ENCODE measurements at places on chromosomes 6 and 20. TPM values are rescaled to one million over a fixed set of nuclear protein-coding genes. Genes with fewer than 3 reads are reported as not detected.

DNA sequence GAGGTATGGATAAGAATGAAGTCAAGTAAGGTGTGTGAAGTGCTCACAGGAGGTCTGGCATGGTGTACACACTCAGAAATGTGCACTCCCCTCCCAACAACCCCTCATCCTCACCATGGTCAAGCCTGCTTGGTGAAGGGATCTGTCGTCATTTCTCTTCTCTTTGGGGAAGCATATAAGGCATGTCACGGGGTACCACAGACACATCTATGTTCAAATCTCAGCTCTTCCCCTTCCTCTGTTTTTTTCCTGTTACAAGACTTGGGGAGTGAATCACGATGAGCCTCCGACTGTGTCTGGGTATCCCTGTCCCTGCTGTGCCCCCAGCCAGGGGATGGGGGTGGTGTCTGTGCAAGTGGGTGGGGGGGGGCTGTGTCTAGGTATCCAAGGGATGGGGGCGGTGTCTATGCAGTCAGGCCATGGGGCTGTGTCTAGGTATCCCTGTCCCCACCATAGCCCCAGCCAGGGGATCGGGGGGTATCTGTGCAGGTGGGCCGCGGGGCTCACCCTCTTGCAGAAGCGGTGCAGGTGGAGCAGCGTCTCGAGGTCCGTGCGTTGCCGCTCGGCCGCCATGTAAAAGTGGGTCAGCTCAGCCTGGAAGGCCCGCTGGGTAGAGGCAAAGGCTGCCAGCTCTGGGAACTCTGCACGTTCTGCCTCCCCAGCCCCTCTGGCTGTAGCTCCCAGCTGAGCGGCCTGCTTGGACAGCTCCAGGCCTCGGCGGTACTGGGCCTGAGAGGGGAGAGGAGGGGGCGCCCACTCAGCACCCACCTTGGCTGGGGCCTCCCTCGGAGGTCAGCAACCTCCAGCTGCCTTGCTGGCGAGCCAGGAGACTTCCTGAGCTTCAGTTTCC is 43.6 kb downstream of the KIAA1755 start:
- no peak overlapping the region for H3K27ac ChIP-seq
- no peak for DNase-seq
- no peaks in the 10 kb centered on the region for H3K36me3 ChIP-seq
- H3K27me3 ChIP-seq, result no peaks in the 10 kb centered on the region

GRCh38 chr6:100186552-100186951 is 192.5 kb upstream of the MCHR2 start:
- H3K36me3 ChIP-seq, result no peaks in the 10 kb centered on the region
- H3K4me1 ChIP-seq, result no peaks in the 10 kb centered on the region
- H3K27ac ChIP-seq, result no peak overlapping the region
- no peaks in the 10 kb centered on the region for H3K27me3 ChIP-seq

DNA sequence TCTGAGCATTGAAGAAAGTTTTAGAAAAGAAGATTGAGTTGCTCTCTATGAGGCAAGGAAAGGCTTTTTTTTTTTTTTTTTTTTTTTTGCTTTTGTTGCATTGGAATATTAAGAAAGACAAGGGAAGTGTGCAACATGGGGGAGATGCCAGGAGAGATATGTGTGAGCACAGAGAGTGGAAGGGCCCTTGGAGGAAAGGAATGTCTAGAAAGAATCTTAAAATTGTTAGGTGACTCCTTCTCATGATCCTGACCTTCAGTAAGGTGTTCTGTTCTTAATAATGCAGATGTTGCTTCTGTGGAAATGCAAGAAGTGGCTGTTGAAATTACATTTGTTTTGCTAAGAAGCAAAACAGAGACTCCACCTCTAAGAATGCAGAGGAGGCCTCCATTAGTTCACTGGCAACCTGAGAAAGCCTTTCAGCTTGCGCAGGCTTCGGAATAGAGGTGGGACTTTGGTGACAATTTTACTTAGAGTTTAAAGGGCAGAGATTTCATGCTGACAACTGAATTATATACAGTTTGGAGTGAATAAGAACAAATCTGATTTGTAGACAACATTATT is 118.0 kb upstream of the ASCC3 start:
- H3K4me3 ChIP-seq, result no peak overlapping the region
- no peaks in the 10 kb centered on the region for H3K27me3 ChIP-seq
- H3K4me1 ChIP-seq, result no peaks in the 10 kb centered on the region
- H3K27ac ChIP-seq, result no peak overlapping the region
- no peaks in the 10 kb centered on the region for H3K36me3 ChIP-seq

Gene CGA
- not detected for total RNA-seq

Gene PSORS1C1
- 3.4 TPM for total RNA-seq

- no peaks in the 10 kb centered on the region for H3K27me3 ChIP-seq
- no peak for DNase-seq
These were observed 7.7 kb downstream of the DNAH8 start for GRCh38 chr6:38722727-38723334.

- H3K36me3 ChIP-seq, result no peaks in the 10 kb centered on the region
- H3K4me1 ChIP-seq, result no peaks in the 10 kb centered on the region
- no peak for DNase-seq
- H3K27ac ChIP-seq, result no peak overlapping the region
- H3K4me3 ChIP-seq, result no peak overlapping the region
- no peaks in the 10 kb centered on the region for H3K27me3 ChIP-seq
These were observed 128.9 kb downstream of the ELOVL4 start for GRCh38 chr6:79818471-79818870.

- peaks cover 5% of the 10 kb centered on the region for H3K4me1 ChIP-seq
- peaks cover 3% of the 10 kb centered on the region for H3K27me3 ChIP-seq
- no peak overlapping the region for H3K27ac ChIP-seq
- H3K36me3 ChIP-seq, result no peaks in the 10 kb centered on the region
- no peak for DNase-seq
- H3K4me3 ChIP-seq, result no peak overlapping the region
These were observed 9.7 kb upstream of the SLCO4A1 start for GRCh38 chr20:62632575-62633090.

Gene LAMA5
- total RNA-seq, result 115 TPM

DNA sequence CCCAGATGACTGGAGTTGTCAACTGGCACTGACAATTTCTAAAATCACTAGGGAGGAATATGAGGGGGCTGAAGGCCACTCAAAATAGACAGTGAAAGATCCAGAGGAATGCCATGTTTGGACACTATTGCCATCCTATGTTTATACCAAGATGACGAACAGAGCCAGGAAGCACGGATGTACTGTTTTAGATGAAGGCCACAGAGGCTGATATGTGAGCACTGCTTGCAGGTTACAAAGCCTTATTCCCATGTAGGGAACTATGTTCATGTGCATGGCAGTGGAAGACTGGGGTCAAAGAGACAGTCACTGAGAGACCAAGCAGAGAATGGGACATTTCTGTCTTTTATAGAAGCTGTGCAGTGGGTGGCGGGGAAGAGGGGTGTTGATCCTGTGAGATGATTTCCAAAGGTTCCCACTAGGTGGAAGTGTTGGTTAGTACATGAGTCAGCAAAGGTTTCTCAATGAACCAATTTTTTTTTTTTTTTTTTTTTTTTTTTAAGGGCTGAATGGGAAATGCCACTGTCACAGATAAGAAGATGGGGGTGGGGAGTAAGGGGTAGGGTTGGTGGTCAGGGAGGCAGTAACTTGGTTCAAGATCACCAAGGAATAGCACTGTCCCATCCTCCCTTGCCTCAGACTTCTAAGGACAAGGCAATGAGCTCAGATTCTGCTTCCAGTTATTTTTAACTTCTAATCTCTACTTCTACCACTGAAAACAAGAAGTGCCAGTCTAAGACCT is 46.7 kb upstream of the MOCS1 start:
- H3K27me3 ChIP-seq, result no peaks in the 10 kb centered on the region
- H3K4me3 ChIP-seq, result no peak overlapping the region
- no peak overlapping the region for H3K27ac ChIP-seq
- DNase-seq, result peak; percentile 55
- peaks cover 6% of the 10 kb centered on the region for H3K4me1 ChIP-seq
- no peaks in the 10 kb centered on the region for H3K36me3 ChIP-seq

DNA sequence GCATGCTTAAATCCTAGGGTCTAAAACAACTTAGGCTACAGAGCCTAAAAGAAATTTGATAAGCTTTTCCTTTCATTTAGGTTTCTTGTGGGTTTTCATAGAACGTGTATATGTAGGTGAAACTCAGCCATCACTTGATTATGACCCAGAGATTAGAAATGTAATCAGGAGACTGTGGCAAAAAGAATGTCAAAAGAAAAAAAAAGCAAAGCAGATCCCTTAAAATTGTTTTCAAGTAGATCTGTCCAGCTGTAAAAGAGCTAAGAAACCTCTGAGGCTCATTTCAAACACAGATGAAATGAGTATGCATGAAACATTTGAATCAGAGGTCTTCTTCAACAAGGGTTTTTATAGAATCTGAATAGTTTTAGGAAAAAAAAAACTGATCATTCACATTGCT is 341.3 kb upstream of the PRDM1 start:
- H3K4me1 ChIP-seq, result no peaks in the 10 kb centered on the region
- no peak overlapping the region for H3K4me3 ChIP-seq
- DNase-seq, result no peak
- H3K27ac ChIP-seq, result no peak overlapping the region
- no peaks in the 10 kb centered on the region for H3K27me3 ChIP-seq

Gene PGC
- total RNA-seq, result 48.8 TPM

DNA sequence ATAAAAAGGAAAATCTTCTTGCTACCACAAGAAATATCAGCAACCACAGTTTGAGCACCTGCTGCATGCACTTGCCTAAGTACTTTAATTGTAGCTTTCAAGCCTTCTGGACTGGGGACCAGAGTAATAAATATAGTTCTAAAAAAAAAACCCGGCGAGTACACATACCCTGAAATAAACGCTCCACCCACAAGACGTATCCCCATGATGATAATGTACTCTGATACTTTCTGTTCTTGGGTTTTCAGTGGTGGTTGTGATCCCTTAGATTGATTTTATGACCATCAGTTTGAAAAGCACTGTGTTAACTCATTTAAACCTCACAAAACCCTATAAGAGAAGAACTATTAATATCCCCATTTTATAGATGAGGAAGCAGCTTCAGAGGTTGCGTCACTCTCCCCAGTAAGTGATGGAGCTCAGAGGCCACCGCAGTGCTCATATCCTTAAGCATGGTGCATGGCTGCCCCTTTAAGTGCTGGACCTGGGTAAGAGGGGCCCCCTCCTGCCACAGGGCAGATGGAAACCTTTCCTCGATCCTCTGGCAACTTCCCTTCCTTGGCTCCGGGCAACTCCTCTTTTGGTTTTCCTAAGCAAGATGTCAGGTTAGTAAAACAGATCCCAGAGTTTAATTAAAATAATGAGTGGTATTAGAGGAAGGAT is 67.3 kb downstream of the KCNB1 start:
- no peak overlapping the region for H3K27ac ChIP-seq
- H3K4me1 ChIP-seq, result no peaks in the 10 kb centered on the region
- no peaks in the 10 kb centered on the region for H3K27me3 ChIP-seq
- H3K36me3 ChIP-seq, result no peaks in the 10 kb centered on the region
- DNase-seq, result no peak

- H3K36me3 ChIP-seq, result no peaks in the 10 kb centered on the region
- H3K27me3 ChIP-seq, result no peaks in the 10 kb centered on the region
- DNase-seq, result no peak
- H3K27ac ChIP-seq, result no peak overlapping the region
These were observed 125.3 kb upstream of the FOXO3 start for GRCh38 chr6:108435391-108435790.

DNA sequence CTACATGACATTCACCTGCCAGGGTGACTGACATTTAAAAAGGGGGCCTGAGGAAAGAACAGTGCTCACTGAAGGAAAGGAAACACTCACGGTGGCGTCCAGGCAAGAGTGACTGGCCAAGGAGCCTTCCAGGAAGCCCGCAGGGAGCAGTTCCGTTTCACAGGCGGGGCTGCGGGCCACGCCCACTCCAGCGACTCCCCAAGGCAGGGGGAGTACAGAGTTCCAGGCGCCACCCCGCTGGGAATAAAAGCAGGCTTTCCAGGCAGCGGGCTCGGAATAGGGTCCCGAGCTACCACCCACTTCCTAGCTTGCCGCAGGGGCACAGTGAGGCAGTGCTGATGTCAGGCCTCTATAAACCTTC is 34.2 kb downstream of the PKIG start:
- H3K4me1 ChIP-seq, result no peaks in the 10 kb centered on the region
- peaks cover 2% of the 10 kb centered on the region for H3K36me3 ChIP-seq
- no peak overlapping the region for H3K27ac ChIP-seq
- no peak for DNase-seq
- no peaks in the 10 kb centered on the region for H3K27me3 ChIP-seq

GRCh38 chr6:88422831-88423230 is 256.7 kb upstream of the CNR1 start:
- H3K4me1 ChIP-seq, result no peaks in the 10 kb centered on the region
- no peaks in the 10 kb centered on the region for H3K27me3 ChIP-seq
- no peak overlapping the region for H3K27ac ChIP-seq
- no peak overlapping the region for H3K4me3 ChIP-seq
- DNase-seq, result no peak

Gene CYB5R4
- total RNA-seq, result 9.6 TPM

DNA sequence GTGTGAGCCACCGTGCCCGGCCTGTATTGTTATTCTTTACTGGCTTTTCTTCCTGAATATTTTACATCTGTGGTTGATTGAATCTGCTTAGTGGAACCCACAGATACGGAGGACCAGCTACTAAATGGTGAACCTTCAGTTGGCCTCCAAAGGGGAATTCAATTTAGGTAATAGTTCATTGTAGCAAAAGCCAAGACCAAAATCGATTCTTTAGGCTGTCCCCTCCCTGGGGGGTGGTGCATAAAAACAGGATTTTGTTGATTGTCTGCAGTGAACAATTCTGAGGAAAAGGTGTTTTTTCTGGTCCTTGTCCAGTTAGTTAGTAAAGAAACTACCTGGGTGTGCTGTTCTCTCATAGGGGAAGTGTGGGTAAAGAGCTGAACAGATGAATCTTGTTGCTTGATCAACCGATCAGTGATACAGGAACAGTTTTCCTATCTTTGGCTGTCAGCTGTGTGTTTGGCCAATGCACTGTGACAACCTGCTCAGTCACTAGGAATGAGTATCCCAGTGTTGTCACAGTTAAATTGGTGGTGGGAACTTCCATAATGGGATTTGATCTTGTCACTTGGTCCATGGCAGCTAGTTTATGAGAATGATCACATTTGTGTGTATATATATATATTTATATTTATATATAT is 19.5 kb downstream of the LHFPL5 start:
- H3K4me3 ChIP-seq, result no peak overlapping the region
- H3K36me3 ChIP-seq, result no peaks in the 10 kb centered on the region
- DNase-seq, result no peak
- no peaks in the 10 kb centered on the region for H3K27me3 ChIP-seq
- H3K4me1 ChIP-seq, result no peaks in the 10 kb centered on the region
- H3K27ac ChIP-seq, result no peak overlapping the region

Gene ZNF391
- total RNA-seq, result 3.1 TPM

Gene TAP2
- total RNA-seq, result 13.8 TPM

Gene SLC17A4
- total RNA-seq, result 10.6 TPM

DNA sequence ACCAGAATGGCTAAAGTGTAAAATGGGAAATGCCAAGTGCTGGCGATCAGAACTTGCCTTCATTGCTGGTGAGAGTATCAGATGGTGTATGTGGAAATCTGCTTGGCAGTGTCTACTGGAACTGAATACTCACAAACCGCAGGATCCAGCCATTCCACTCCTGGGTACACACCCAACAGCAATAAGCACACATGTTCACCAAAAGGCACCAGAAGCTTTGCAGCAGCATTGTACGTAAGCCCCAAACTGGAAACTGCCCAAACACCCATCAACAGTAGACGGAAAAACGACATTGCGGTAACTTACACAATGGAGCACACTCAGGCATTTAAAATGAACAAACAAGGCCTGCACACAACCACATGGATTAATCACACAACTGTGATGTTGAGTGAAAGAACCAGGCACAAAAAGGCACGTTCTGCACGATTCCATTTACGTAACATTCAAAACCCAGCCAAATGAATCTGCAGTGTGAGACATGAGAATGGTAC is 37.3 kb upstream of the BPIFA2 start:
- no peaks in the 10 kb centered on the region for H3K27me3 ChIP-seq
- no peak for DNase-seq
